ENCODE measurements at places on chromosomes 5 and 9.
A peak's percentile ranks its signal among the peaks of the same experiment; 100 is the strongest.

DNA sequence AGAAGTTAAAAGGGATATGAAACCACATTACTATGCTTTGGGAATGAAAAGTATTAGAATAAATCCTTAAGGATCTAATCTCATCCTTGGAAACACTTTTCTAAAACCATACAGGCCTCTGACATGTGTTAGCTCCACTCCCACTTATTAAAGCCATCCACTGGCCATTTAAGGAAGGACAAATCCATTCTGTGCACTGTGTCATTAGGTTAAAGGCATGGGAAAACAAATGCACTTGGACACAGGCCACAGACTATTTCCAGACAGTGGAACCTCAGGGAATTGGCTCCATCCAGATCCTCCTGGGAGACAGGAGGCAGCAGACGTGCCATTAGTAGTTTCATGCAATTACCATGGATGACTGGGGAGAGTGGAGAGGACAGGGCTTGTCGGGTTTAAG lies 454.9 kb downstream of the ENC1 start:
- DNase-seq = no peak

DNA sequence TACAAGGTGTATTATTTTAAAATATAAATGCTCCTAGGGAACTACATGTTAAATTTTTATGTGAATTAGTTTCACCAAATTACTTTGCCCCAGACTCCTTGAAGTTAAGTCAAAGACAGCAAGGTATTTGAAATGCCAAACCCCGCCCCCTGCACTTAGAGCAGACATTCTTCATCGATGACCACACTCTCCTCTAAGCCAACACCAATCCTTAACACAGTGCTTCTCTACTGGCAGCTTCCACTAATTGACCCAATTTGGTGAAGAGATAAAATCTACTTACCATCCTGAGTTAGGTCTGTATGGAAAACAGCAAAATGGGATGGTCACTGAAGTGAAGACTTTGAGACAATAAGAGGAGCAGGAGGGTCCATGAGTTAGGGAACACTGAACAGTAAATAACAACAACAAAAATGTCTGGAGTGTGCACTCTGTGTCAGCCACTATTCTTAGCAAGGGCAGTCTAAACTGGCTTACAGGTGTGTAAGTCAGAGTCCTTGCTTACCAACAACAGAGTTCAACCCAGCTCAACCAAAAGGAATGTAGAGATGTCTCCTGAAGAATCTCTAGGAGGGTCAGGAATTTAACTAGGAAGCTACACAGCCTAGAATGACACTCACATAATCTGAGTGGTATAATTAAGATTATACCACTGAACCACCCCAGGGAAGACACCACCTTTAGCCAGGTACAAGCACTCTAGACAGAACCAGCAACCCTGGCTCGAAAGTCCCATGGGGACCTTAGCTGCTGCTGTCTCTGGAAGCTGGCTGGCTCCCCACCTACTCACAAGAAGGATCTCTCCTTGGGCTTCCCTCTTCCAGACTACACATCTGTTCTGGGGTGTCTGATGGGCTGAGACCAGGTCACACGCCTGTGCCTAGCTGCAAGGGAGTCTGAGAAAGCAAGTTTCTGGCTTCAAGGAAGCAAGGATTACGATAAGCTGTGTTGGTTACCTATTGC lies 8.8 kb upstream of the UBE2QL1 start:
- DNase-seq = no peak

- no peak for DNase-seq
These were observed 6.9 kb downstream of the TNFSF15 start for GRCh38 chr9:114798780-114799427.

GRCh38 chr9:69572611-69573010 lies 99.6 kb downstream of the APBA1 start:
- DNase-seq = no peak

GRCh38 chr9:20379804-20380225 lies 242.5 kb downstream of the MLLT3 start:
- DNase-seq = no peak

DNA sequence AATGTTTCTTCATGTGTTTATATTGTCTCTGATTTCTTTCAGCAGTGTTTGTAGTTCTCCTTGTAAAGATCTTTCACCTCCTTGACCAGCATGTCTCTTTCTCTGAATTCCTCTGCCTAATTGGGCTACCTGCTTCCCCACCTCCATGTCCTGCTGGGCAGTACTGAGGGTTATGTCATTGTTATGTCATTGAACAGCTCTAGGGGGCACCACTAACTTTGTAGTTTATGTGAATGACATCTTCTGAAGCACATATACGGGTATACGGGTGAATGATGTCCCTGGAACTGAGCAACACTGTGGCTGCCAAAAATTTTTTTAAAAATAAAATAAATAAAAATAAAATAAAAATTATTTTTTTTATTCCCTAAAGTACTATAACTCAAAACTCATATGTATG lies 16.9 kb upstream of the SNCAIP start:
- no peak for DNase-seq

DNA sequence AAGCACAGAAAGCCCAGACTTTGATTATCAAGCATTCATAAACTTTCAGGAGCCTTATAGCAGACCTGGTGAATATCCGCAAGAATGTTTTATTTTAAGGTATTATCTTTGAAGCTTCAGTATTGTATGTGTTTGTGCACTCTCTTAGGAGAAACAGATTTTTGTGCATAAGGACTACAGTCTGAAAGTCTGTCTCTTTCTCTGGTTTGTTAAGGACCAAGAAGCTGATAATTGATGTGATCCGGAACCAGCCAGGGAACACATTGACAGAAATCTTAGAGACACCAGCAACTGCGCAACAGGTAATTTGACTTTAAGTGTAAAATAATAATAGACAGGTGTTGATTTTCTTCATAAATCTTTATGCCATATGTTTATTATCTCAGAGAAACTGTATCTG lies 22.8 kb upstream of the F2R start:
- DNase-seq = no peak

GRCh38 chr5:111635916-111636570 lies 121.0 kb downstream of the NREP start:
- no peak for DNase-seq

GRCh38 chr5:96679293-96679692 lies 17.1 kb downstream of the CAST start:
- no peak for DNase-seq

GRCh38 chr5:146920351-146920881 lies 41.9 kb upstream of the PPP2R2B start:
- no peak for DNase-seq

DNA sequence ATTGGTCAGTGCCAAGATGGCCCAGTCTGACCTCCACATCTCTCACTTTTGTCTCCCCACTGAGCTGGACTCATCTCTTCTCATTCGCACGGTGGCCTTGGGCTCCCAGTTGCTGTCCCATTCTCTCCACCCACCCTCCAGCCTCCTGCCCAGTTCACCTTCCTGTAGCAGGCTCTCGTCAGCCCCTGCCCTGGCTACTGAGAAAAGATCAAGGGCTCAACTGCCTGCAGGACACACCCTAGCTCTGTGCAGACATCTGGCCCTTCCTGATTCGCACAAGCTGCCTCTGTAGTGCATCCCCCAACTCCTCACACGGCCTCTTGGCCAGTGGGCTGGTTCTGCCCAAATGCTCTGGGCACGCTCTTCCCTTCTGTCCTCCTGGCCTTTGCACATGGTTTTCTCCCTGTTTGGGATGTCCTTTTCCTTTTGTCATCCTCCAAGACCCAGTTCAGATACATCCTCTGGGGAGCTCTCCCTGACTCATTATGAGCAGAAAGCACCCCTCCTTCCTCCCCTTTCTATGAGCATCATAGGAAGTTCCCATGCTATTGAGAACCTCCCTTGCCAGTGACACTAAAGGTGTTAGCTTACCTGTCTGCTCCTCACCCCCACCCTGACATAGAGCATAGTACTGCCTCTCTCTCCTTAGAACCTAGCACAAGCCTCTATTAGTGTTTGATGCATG lies 78.5 kb upstream of the TGFBR1 start:
- DNase-seq = no peak

GRCh38 chr5:158496624-158497023 lies 603.1 kb downstream of the EBF1 start:
- no peak for DNase-seq

DNA sequence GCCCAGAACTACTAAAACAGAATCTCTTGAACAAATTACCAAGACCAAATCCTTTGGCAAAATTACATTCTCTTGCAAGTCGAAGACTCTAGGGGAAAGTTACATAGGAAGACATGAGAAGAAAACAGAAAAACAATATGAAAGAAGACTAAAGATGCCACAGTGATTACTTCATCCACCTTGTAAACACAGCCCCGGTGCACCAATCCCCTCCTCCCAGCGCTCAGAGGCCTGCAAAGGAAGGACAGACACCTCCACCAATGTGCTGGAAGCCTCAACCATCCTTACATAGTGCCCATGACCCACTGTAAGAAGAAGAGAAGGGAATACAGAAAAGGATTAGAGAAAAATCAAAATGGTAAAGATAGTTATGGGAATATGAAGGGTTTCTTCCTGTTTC lies 218.5 kb downstream of the SPOCK1 start:
- peak; percentile 5 for DNase-seq
